Kidney (tissue), 22 donors: ENCODE measurements at places on chromosomes 3 and 15. TPM values are rescaled to one million over a fixed set of nuclear protein-coding genes. Genes with fewer than 3 reads are reported as not detected.

Gene NPTN
- total RNA-seq: 130 TPM

Gene NEK10
- 4.1 TPM for total RNA-seq

Gene SPESP1
- total RNA-seq: 4.1 TPM

Gene KNG1
- 8.7 TPM for total RNA-seq

Gene CLRN1
- not detected for total RNA-seq

Gene DUOXA2
- not detected for total RNA-seq

Gene SCAANT1
- total RNA-seq: not detected

Gene ECE2
- total RNA-seq: not detected

Gene CDCP1
- 39.6 TPM for total RNA-seq

Gene PLA2G4E
- total RNA-seq: not detected

Gene GPR176
- total RNA-seq: 7.6 TPM
